ENCODE measurements at places on chromosomes 13 and 19.

GRCh38 chr13:68697551-68697950, 1410.1 kb upstream of the ATXN8OS start:
- no peak for DNase-seq

DNA sequence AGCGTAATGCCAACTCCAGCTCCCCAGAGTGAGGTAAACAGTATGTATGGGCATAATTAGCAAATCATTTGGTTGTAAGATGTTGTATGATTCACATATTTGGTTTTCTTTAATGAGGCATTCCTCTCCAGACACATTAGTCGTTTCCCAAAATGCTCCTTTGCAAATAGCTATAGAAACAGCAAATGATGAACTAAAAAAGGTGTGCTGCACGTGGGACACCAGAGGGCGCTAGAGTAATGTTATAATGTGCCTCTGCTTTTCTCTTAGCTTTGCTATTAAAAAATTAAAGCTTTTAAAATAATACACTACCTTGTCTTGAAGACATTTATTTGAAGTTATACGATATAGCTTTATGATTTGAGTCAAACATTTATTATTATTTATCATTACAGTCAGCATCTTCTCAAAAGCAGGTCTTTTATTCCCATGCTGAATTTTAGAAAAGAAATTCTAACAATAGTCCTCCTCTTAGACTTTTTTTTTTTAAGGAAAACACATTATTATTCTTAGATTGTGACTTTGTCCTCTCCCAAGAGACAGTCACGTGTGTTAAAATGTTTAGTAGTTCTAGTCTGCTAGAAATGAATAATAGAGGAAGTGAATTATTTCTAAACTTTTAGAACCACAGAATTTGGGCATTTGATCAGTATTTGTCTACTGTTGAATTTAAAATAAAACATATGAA, 121.6 kb upstream of the FRY start:
- DNase-seq = no peak

DNA sequence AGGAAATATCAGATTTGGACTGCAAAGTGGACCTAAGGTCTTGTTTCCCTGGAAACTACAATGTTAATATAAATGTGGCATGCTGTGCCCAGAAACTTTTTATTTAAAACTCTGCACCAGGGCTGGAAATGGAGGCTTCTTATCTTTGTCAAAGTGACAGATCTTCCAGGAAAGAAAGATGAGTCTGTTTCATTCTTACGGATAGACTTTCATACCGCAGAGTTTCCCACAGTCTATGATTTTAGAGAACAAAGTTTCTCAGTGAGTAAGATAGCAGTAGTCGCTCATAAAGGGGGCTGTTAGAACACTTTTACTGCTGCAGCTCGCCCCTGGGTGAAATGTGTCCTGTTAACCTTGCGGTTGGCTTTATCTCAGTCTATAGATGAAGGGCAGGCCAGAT, 6.7 kb downstream of the CLEC11A start:
- DNase-seq = no peak

GRCh38 chr13:29756506-29756905, 93.9 kb downstream of the UBL3 start:
- no peak for DNase-seq

DNA sequence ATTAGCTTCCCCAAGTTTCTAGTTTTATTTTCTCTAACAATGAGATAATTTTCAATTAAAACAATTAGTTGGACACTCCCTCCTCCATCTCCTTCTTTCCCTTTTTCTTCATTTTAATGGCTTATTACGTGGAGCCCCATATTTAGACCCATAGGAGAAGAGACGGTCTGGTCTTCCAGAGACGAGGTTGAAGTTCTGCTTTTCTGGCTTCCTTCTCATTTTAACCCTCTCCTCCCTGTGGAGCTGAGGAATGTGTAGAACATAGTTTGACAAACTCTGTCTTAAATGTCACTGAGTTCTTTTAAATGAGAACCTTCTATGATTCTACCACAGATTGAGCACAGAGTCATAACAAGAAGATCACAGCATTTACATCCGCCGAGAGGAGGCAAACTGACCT, 86.8 kb downstream of the EDNRB start:
- DNase-seq = no peak

GRCh38 chr19:14786421-14786851, 8.1 kb upstream of the ADGRE2 start:
- DNase-seq = no peak

DNA sequence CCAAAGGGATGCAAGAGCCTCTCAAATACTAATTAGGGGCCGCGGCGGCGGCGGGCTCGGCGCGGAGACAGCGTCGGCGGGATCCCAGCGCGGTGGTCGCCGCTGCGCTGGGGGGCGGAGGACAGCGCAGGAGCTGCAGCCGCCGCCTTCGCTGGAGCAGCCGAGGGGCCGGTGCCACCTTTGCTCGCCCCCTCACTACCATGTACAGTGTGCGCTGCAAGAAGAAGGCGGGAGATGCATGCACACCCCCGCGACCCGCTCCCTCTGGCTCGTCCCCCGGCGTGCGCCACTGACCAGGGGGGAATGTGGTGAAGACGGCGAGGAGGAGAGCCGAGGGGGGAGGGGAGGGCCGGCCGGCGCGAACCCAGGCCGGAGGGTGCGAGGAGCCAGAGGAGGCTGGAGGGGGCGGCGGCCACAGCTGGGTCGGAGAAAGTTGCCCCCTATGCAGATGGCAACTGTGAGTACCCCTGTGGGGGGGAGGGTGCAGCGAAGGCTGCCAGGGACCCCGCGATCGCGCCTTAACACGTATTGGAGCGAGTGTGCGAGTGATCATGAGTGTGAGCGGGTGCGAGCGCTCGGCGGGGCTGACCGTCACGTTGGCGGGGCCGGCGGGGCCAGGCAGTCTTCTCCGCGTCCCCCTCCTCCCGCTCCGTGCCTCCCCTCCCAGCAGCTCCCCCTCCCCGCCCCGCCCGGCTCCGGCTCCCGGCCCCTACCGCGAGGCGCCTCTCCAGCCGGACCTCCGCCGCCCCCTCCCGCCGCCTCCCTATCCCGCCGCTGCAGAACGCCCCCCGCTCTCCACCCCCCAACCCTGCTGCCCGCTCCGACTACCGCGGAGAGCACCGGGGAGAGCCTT, 808 bp downstream of the SLITRK5 start:
- DNase-seq = no peak

DNA sequence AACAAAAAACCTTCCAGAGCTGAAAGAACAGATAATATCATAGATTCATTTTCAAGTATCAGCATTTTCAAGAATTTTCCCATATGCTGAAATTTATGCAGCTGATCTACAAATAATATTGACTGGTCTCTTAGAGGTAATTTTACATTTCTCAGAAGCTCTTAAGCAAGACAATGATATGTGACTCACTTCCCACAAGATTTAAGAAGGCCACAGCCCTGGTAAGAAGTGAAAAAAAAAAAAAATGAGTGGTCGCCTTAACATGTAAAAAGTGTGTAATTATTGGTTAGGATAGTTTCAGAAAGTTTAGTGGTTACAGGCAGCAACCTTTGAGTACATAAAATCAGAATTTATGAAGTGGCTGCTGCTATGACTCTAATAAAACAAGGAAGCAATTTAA, 54.5 kb downstream of the NUFIP1 start:
- peak; percentile 31 for DNase-seq

- no peak for DNase-seq
Observed at GRCh38 chr19:12676384-12676792, 5.3 kb downstream of the DHPS start.

DNA sequence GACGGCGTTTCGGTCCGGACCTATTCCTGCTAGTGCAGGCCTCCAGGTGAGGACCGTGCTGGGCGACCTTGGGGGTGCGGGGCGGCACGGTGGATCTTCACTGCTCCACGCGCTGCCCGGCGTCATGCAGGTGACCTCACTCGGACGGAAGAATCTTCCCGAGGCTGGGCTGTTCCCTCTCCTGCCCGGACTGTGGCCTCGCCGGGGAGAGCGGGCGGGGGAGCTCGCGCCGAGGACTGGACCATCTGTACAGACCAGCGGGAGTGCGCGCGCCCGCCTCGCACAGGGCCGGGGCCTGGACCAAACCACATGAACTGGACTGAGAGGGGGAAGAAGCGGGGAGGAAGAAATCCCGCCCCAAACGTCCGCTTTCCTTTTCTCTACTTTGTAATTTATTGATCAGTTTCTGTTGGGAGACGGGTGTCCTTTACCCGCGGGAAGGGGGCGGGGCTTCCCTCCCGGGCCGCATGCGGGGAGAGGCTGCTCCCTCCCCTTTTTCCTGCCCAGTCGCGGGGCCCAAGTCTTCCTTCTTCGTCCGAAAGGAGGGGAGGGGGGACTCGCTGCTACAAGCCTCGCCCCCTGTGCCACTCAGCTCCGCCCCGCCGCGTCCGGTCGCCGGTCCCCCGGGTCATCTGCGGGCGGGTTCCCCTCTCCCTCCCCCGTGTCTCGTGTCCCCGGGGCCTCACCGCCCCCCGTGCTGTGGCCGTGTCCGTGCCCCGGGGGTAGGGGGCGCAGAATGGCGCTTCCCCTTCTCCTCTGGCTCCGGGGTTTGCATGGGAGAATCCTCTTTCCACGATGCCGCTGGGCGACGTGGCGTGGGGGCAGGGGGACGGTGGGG, 4.9 kb downstream of the HRC start:
- no peak for DNase-seq

DNA sequence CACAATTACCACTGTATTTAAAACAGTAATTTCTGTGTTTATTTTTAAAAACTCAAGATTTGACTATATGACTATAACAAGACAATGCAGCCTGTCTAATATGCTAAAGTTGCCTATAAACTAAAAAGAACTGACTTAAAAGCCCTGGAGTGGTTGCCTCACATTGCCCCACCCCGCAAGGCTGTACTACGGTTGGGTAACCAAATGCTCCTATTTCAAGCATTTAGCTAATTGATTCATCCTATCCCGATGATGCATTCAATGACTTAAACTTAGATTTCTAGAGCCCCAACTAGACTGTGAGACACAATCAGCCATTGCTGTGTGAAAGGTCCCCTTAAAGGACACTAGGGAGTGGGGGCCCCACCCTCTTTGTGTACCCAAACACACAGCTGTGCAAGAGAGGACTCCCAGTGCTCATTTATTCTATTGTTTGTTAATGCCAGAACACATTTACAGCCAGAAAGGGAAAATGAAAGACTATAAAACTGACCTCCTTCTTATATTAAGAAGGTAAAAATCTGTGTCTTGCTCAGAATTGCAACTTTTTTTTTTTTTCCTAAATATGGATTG, 66.9 kb downstream of the MIPEP start:
- no peak for DNase-seq

DNA sequence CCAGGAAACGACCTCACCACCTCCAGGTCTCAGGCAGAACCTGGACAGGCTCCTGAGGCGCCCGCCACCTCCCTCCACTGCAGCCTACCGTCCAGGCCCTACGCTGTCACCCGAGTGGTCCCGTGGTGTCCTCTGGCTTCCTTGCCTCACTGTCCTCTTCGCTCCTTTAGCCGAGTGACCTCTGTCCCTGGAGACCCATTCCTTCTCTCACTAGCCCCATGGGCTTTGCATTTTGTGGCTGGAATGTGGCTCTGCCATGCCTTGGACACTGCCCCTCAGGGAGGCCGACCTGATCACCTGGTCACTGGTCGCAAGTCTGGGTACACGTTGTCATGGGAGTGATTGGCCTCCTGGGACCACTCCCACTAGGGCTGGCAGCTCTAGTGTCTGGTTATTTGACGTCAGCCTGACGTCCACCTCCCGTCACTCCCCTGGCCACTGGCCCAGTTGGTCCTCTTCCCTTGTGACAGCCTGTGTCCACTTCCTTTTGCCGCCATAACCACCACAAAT, 17.9 kb downstream of the SLC25A42 start:
- DNase-seq = no peak

GRCh38 chr19:30663611-30664174, 291.5 kb downstream of the ZNF536 start:
- DNase-seq = no peak

DNA sequence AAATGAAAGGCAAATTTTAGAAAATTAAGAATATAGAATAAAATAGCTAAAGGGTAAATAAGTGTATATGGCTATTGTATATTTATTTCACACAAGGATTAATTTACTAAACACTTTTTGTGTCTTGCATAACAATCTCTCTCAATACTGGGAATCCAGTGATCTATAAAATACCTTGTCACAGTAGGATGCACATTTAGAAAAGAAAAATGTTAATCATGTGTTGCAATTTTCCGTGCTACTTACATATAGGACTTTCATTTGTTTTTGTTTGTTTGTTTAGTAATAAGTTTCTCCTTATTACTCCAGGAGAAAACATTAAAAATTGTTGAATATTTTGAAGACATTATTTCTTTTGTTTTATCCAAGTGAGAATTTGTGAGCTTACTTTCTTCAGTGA, 1533.3 kb downstream of the SLITRK5 start:
- no peak for DNase-seq

GRCh38 chr13:111861766-111862366, 205.1 kb upstream of the SOX1 start:
- DNase-seq = no peak

- no peak for DNase-seq
Observed at GRCh38 chr13:110885966-110886869, 28.7 kb downstream of the ANKRD10 start.

DNA sequence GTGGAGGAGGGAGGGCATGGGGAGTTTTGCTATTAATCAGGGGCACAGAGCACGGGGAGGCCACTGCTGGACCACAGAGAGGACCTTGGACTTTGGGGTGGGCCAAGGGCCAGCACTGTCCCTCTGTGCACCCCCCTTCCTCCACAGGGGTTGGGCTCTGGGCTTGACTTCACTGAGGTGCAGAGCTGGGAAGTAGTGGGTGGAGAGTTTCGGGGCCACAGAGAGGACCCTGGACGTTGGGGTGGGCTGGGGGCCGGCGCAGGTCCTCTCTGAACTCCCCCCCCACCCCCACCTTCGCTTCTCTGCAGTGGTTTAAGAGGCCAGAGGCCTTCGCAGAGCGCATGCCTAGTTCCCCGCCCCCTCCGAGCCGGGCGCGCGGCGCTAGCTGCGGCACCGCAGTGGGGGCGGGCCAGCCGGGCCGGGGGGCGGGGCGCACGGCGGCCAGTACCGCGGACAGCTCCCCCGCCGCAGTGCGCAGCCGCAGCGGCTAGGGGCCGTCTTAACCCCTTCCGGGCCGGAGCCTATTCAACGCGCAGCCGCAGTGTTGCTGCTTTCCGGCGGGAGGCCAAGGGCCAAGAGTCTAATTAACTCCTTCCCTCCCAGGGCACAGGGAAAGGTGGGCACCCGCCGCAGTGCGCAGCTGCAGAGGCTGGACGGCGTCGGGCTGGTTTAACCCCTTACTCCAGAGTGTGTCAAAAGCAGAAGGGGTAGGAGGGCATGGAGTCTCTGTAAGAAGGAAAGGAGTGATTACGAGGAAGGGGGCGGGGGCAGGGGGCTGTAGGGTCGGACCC, 3.7 kb downstream of the KCNC3 start:
- no peak for DNase-seq

DNA sequence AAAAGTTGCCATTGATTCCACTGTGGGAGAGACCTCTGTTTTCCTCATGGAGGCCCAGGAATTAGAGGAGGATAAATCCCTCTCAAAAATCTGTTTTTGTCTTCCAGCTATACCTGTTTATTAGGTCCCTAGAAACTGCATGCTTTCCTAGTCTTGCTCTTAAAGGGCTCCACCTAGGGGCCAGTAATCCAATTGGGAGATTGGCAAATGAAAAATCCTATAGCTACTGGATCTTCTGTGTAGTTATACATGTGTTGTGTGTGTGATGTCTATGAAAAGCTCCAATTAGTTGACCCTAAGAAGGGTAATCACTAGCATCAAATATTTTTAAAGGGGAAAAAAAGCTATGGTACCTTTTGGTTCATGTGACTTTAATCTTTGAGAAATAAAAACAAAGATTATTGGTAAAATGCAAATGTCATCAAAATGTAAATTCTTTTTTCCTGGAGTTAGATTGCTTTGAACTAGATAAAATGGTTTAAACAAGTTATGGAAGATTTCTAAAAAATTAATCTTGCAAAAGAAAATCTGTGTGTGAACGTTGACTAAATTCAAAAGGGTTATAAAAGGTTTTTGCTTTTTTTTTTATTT, 63.4 kb upstream of the C1QTNF9B start:
- DNase-seq = no peak

GRCh38 chr19:12784394-12784870, 6.9 kb upstream of the JUNB start:
- DNase-seq = no peak
